GM04503 (cell line): ENCODE measurements at places on chromosomes 2 and 18.

GRCh38 chr2:99477054-99477453 lies 12.8 kb downstream of the REV1 start:
- no peak for DNase-seq

DNA sequence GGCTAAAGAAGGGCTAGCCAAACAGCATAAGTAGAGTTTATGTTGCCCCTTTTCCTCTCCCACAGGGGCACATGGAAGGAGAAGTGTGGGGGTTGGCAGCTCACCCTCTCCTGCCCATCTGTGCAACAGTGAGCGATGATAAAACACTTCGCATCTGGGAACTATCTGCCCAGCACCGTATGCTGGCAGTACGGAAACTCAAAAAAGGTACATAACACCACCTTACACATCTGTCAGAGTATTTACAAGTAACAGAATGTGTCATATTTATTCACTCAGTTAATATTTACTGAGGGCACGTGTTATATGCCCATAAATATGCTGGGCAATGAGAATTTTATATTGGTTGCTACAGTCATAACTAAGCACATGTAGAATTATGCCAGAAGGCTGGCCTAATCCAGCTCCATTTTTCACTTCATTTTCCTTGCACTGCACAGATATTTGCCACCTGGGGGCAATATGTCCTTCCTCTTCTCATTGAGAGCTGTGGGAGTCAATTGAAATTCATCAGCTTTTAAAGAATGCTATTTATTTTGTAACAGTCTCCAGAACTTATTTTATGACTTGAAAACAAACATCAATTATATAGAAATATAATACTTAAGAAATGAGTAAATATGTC lies 150.6 kb downstream of the RTN4 start:
- peak; percentile 37 for DNase-seq

- no peak for DNase-seq
Measured at GRCh38 chr18:13392899-13393298, 174.3 kb downstream of the LDLRAD4 start.

DNA sequence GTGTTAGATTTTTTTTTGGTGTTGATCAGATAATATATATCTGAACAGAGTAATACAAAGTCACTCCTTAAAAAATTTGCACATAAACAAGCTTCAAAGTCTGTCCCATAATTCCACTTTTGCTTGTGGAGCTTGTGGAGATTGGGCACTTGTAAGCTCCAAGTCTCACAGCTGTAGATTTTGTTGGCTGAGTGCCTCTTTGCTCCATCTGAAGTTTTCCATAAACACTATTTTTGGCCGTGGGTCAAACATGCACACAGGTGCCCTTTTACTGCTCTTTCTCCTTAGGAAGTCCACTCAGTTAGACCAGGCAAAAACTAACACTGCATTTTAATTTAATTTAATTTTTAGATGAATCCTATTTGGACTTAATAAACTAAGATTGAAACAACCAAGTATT lies 3.6 kb upstream of the KCNJ13 start:
- DNase-seq = no peak

DNA sequence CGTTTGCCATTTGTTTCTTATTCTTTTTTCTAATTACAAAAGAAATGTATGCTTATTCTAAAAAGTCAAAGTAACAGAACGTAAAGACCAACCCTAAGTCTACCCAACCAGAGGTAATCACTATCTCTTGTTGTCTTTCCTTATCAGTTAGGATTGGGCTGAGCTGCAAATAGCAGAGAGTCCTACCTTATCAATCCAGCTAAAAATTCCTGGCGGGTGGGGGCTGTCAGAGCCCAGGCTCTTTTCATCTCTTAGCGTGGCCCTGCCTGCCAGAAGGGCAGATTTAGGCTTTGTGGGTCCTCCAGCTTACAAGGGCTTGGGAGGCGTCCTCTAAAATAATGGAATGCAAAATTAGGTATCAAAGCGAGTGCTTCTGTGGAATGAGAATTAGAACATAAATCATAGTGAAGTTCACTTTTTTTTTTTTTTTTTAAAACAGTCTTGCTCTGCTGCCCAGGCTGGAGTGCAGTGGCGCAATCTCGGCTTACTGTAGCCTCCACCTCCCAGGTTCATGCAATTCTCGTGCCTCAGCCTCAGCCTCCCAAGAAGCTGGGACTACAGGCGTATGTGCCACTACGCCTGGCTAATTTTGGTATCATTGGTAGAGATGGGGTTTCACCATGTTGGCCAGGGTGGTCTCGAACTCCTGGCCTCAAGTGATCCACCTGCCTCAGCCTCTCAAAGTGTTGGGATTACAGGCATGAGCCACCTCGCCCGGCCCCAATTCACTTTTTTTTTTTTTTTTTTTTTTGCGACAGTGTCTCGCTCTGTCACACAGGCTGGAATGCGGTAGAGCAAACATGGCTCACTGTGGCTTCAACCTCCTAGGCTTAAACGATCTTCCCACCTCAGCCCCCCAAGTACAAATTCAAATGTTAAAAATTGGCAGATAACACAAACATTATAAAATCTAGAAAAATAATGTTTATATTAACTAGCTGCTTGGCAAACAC lies 57.4 kb upstream of the B3GNT7 start:
- DNase-seq = no peak

- DNase-seq = no peak
Measured at GRCh38 chr2:148557844-148558436, 86.6 kb upstream of the EPC2 start.

- DNase-seq = no peak
Measured at GRCh38 chr18:55031576-55031975, 72.3 kb upstream of the CCDC68 start.

DNA sequence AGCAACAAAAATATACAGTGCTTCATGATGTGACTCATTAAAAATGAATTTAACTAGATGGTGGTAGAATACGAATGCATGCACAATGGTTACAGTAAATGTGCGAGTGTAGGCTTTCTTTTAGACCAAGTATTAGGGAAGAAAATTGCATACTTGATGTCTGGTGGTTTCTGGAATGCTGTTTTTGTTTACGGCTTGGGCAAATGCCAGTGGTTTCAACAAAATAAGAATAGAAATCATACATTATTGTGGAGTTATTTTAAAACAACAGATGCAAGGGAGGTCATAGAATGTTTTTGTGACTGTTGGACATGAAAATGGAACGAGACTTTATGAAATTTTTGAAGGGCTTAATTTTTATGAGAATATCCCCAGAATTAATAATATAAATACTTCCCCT lies 580.9 kb downstream of the PLCL1 start:
- no peak for DNase-seq

DNA sequence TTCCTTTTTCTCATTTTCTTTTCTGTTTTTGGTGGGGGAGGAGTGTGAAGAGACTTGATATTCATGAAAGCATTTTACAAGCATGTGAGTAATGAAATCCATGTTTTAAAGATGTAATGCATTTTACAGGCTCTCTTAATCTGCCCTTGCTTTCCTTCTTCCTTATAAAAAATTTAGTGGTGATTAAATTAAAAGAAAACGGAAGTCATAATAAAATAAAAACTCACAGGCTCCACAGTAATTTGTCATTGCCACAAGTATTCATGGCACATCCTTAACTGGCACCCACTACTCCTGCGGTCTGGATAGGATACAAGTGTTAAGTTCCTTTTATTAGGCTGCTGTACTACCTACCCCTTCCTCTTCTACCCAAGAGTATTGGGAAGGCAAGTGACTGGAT lies 241.2 kb downstream of the SLC4A3 start:
- no peak for DNase-seq

DNA sequence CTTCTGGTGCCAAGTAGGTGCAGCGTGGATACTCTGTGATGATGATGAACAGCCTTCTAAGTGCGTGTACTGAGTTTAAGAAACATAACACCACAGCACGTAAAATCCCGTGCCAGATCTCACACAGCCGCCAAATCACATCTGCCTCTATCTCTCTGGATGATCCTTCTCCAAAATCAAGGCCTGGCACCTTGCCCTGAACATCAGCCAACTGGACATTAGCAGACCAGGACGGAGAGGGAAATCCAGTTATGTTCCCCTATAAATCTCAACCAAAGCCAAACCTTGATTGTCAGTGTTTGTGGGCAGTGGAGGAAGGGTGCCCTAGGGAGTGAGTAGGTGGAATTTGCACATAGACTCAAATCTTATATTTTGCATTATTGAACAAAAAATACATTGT lies 164.3 kb downstream of the MIB1 start:
- no peak for DNase-seq

GRCh38 chr18:21598726-21599584 lies 1.5 kb downstream of the ESCO1 start:
- DNase-seq = no peak

GRCh38 chr2:129876541-129876940 lies 102.9 kb upstream of the RAB6C start:
- no peak for DNase-seq

DNA sequence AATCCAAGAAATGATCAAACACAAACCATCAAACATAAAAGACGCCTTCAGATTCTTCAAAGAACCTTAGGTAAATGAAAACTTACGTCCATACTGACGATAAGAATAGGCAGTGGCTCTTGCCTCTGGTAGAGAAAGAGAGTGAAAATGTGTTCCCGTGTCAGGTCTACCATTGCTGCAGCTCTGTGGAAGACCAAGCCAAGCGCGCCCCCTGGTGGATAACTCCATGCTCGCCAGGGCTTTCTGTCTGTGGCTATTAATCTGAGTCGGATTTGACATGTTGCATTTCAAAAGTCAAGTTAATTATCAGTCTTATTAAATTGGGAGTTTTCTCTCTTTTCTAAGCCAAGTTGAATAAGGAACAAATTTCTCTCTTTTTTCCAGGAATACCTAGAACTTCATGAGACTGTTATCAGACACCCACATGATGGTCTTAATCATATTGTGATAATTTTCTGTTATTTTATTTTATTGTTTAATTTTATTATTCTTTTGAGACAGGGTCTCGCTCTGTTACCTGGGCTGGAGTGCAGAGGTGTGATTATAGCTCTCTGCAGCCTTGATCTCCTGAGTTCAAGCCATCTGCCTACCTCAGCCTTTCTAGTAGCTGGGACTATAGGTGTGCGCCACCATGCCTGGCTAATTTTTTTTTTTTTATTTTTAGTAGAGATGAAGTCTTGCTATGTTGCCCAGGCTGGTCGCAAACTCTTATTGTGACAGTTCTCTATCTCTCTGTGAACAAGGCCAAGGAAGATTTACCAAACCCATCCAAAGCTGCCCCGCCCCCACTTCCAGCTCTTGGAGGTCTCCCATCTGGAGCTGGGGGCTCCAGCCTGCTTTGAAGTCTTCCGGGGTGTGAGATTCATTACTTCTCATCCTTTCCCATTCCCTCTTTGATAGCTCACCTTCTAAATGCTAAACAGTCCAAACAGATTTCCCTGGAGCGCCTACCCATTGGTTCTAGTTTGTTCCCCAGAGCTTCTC lies 15.8 kb upstream of the ZAP70 start:
- no peak for DNase-seq

DNA sequence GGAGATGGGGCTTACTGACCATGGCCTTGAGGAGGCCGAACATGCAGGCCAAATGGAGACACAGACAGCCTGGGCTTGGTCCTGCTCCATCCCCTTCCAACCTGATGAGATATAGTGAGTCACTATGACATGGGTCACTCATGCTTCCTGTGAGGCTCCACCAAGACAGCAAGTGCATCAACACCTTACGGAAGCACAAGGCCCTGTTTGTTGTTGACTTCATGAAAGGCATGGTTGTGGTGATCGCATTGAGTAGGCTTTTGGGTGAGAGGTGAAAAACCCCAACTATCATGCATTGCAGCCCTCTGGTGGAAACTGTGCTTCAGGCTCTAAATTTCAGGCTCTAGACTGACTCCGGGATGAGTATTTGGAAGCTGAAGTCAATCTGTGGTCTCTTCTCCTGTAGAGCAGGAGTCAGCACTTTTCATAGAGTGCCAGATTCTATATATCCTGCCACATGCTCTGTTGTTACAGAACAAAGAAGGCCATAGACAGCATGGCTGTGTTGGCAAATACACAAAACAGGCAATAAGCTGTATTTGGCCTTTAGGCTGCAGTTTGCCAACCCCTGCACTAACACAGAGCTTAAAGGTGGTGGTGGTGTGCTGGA lies 10.1 kb downstream of the IL37 start:
- DNase-seq = no peak
